Activated naive CD8-positive, alpha-beta T cell treated with anti-CD3 and anti-CD28 coated beads for 36 hours (primary cell): ENCODE measurements at places on chromosomes 6 and 20.
A peak's percentile ranks its signal among the peaks of the same experiment; 100 is the strongest.

DNA sequence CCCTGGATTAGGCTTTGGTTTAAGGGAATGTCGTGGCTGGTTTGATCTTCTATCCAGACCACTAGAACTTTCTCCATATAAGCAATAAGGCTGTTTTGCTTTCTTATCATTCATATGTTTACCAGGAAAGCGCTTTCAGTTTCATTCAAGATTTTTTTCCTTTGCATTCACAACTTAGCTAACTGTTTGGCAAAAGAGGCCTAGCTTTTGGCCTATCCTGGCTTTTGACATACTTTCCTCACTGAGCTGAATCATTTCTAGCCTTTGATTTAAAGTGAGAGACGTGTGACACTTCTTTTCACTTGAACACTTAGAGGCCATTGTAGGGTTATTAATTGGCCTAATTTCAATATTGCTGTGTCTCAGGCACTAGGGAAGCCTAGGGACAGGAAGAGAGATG is 1.7 kb upstream of the FAM50B start:
- DNase-seq, result no peak

DNA sequence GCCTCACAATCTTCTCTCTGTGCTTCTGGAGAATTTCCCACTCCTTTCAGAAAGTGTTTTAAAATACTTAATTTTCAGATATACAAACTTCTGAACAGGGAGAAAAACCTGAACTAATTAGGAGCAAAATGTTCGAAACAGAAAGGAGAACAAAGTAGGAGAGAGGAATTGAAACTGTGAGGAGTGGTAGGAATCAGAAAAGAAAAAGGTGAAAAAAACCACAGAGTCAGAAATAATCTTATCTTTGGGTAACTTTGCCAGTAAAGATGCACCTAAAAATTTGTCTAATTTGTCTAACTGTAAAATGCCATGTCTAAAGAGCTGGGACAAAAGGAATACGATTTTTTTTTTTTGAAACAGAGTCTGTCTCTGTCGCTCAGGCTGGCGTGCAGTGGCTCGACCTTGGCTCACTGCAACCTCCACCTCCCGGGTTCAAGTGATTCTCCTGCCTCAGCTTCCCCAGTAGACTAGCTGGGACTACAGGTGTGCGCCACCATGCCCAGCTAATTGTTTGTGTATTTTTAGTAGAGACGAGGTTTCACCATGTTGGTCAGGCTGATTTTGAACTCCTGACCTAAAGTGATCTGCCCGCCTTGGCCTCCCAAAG is 4.7 kb upstream of the RIPOR2 start:
- DNase-seq, result no peak

DNA sequence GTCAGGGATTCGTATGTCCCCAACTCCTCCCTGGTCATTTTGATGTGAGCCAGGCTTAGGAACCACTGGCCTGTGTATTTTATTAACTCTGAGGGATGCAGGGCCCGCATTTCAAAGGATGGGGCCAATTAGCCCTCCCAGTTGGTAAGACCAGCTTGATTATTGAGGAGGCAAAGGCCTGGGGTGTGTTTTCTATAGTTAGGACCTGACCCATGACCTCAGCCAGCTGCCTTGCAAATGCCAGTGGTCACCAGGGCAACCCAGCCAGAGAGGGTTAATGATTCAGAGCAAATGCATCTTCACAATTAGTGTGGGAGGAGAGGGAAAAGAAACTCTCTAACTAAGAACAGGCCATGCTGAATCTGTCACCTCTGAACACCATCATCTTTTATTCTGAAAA is 835.4 kb downstream of the MAFB start:
- DNase-seq, result no peak

- no peak for DNase-seq
These were observed 129.4 kb downstream of the CDH26 start for GRCh38 chr20:60087563-60088105.

- DNase-seq, result peak; percentile 88
These were observed 25.3 kb upstream of the KIF3B start for GRCh38 chr20:32252189-32252588.

- DNase-seq, result no peak
These were observed 269.9 kb upstream of the SUPT3H start for GRCh38 chr6:45647341-45648261.

DNA sequence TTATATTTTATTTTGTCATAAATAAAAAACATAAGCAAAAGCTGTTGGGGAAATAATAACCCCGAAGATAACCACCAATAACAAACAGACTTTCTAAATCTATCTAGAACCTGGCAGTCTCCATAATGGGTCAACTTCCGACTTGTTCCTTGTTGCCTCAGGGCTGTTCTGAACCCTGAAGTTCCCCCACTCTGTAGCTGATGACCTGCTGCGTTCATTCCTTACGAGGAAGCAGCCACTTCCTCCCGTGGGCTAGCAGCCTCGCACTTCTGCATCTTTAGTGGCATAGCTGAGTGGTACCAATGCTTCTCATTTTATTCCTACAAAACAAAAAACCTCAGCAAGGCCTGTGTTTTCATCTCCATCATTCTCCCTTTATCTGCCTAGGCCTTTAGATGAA is 103.0 kb downstream of the PLEKHG1 start:
- DNase-seq, result no peak
